ENCODE measurements at places on chromosomes 1 and 21.
A peak's percentile ranks its signal among the peaks of the same experiment; 100 is the strongest.

- no peak for DNase-seq
Measured at GRCh38 chr1:75521658-75522057, 89.3 kb downstream of the SLC44A5 start.

- DNase-seq = no peak
Measured at GRCh38 chr1:32180186-32181060, 948 bp downstream of the TXLNA start.

- no peak for DNase-seq
Measured at GRCh38 chr1:157111396-157112165, 12.0 kb upstream of the ETV3L start.

GRCh38 chr1:156727926-156728598 is at the start of gene METTL25B:
METTL25B (plus strand) TSS chr1:156728469; CDS start chr1:156729105, 636 bp downstream.
- DNase-seq = peak; percentile 60
